ENCODE measurements at places on chromosomes 4 and X.
A peak's percentile ranks its signal among the peaks of the same experiment; 100 is the strongest.

DNA sequence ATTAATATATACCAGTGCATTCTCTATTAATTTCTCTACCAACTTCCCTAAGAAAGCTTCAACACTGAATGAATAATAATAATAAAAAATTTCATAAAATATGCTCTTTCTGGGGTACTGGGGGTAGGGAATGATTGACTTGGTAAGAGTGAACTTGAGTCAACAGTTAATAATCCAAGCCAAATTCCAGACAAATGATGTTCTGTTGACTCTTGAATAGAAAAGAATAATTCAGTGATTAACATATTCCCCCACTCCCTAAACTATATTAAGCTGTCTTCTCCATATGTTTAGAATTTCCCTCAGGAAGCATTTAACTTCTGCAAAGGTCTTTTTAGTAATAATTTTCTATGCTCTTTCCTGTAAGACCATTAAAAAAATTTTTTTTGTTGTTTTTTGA lies 12.3 kb downstream of the PGRMC2 start:
- DNase-seq: no peak

- DNase-seq: no peak
Observed at GRCh38 chr4:683982-684622, 4.8 kb downstream of the SLC49A3 start.

DNA sequence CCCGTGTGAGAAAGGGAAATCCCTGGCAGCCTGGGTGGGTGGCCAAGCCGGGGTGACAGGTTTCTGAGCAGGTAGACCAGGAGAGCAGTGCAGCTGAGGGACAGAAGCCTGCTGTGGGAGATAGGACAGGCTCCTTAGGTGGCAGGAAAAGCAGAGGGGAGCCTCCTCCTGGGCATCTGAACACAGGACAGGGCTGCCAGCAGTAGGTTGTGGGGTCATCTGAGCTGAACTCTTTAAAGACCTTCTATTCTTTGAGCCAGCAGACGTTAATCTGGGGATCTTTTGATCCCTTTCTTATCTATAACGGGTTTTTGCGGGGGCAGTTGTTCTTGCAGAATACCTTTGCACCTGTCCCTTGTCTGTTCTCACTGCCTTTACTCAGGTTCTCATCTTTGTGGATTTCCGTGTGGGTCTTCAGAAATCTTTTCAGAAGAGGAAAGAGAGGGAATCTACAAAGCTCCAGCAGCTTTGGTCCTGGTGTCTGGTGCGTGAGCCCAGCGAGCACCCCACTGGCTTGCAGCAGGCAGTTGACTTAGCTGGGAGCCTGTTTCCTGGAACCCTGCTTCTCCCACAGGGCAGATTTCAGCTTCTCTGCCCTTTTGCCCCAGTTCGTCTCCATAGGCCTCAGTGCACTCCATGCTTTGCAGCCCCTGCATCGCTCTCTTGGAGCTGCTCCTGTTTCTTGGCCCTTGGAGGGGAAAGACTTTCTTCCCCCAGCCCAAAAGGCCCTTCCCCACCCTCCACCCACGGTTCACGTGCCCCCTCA lies 35.8 kb upstream of the TADA2B start:
- no peak for DNase-seq

DNA sequence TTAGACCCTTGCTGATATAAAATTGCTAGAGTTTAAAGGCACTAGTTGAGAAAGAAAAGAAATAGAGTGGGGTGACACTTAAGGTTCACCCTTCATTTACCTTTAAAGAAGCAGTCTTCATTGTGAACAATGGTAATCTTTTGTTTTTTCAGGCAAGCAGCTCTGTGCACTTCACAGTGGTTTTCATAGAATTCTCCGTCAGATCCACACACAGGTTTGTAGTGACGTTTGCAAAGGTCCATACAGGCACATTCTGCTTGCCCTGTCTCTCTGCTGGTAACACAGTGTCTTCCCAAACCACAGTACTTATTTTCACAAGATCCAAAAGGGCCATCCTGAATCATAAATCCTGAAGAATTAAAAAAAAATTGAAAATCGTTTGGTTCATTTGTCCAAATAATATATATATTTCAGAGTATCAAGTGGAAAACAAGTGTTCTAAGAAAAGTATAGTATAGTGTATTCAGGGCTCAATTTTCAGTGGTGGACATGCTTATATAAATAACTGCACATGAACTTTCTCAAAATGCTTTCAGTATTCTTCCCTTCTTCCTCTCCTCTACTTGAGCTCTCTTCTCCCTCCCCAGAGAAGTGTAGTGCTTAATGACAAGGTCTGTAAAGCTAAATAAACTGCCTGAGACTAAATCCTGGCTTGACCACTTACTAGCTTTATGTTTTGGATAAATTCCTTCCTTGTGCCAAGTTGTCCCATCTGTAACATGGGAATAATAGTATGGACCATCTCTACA lies 243.3 kb downstream of the FSTL5 start:
- DNase-seq: no peak

DNA sequence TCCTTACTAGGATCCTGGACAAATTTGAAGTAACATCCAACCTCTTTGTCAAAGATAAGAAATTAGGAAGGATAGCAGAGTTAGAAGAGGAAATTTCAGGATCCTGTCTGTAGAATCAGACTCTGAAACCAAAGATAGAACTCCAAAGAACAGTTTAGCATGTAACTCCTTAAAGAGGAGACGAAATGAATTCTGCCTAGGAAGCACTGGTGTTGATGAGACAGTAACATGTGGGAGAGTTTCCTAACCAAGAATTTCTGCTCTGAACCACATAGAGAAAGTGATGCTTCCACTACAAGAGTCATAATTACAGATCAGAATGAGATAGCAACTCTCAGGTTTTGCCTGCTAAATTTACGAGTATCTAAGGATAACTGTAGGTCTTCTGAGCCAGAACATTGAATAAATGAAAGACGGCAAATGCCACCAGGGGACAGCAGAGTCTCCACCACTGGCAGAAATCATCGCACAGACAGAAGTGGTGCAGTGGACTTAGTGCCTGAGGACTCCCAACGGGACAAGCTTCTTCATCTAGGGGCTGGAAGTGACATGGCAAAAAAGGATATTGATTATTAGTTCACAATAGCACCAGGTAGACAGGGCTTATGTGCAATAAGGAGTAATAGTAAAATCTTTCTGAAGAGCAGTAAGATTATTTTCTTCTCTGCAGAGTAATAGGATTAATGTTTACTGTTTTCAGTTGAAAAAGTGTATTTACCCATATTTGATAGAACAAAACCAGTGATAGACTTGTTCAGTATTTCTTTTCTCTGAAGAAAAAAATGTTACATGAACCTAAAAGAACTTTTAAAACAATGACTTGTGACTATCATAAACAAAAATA lies 6.7 kb upstream of the PPID start:
- DNase-seq: no peak

GRCh38 chr4:26484032-26484515 lies 6.2 kb downstream of the CCKAR start:
- no peak for DNase-seq

DNA sequence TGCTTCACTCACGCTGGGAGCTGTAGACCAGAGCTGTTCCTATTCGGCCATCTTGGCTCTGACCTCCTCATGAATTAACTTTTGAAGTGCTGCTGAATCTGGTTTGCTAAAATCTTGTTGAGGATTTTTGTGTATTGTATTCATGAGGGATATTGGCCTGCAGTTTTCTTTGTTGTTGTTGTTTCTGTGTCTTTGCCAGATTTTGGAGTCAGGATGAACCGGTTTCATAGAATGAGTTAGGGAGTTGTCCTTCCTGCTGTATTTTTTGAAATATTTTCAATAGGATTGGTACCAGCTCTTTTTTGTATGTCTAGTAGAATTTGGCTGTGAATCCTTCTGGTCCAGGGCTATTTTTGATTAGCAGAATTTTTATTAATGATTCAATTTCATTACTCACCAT lies 138.1 kb downstream of the NPFFR2 start:
- DNase-seq: no peak

GRCh38 chrX:151359931-151360871 lies 36.8 kb upstream of the VMA21 start:
- no peak for DNase-seq

GRCh38 chrX:47651043-47651905 lies 911 bp upstream of the ELK1 start:
- peak; percentile 67 for DNase-seq
